ENCODE measurements at places on chromosomes 12 and 14.

DNA sequence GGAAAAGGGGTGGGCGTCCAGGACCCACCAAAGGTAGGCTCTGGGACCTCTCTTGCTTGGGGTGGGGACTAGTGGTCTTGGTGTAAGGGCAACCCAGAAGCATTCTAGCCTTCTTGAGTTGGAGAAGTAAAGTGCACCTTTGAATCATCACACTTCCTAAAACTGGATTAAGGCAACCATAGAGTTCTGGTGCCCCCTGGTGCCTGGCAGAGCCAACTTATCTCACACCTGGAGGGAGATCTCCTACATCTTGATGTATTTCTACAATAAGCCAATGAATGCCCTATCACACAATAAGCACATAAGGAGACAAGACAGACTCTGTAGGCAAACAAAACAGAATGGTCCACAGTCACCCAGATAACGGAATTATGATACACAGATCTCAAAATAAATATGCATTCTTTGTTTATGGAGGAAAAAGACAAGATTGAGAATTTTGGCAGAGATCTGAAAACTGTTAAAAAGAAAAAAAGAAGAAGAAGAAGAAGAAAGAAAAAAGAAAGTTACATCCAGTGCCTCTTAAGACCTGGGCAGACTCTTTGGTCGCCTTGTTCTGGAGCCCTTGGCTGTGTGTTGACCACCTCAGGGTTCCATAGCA, 95.9 kb upstream of the PPP2R5C start:
- DNase-seq, result peak; percentile 62

GRCh38 chr12:83793616-83794015, 1106.9 kb downstream of the TMTC2 start:
- DNase-seq, result no peak

DNA sequence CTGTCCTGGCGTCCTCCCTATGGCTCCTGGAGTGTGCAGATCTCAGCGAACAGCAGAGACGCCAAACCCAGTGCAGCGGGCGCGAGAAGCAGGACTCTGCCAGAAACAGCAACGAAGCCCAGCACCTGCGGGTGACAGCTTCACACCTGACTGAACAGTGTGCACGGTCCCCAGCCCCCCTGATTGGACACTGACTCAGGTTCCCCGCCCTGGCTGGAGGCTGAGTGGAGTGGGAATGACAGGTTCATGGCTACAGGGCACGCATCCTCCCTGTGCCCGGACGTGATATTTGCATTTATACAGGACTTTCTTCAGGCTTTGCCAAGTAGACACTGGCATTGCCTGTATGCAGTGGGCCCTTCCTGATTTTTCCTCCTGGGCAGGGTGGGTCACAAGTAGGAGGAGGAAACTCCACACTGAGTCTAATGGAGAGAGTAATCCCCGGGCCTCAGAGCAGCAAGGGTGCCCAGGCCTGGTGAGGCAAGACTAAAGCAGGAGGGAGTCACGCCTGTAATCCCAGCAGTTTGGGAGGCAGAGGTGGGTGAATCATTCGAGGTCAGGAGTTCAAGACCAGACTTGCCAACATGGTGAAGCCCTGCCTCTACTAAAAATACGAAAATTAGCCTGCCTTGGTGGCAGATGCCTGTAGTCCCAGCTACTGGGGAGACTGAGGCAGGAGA, 71.6 kb downstream of the ASCL4 start:
- DNase-seq, result no peak

DNA sequence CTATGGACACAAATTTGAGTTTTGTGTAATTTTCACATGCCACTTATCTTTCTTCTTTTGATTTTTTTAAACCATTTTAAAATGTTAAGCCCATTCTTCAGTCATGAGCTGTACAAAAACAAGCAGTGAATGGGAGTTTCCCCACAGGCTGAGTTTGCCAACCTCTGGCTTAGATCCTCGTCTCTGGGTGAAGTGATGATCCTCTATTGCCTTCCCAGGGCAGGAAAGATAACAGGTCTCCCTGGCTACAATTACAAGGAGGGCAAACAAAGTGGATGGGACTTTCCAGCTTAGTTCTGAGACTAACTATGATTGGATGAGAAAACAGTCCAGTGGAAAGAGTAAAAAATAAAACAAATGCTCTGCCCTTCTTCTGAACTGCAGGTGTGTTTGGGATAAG, 203.7 kb downstream of the SPTSSA start:
- DNase-seq, result no peak

- DNase-seq, result no peak
Measured at GRCh38 chr14:50718949-50719348, 50.8 kb upstream of the SAV1 start.

DNA sequence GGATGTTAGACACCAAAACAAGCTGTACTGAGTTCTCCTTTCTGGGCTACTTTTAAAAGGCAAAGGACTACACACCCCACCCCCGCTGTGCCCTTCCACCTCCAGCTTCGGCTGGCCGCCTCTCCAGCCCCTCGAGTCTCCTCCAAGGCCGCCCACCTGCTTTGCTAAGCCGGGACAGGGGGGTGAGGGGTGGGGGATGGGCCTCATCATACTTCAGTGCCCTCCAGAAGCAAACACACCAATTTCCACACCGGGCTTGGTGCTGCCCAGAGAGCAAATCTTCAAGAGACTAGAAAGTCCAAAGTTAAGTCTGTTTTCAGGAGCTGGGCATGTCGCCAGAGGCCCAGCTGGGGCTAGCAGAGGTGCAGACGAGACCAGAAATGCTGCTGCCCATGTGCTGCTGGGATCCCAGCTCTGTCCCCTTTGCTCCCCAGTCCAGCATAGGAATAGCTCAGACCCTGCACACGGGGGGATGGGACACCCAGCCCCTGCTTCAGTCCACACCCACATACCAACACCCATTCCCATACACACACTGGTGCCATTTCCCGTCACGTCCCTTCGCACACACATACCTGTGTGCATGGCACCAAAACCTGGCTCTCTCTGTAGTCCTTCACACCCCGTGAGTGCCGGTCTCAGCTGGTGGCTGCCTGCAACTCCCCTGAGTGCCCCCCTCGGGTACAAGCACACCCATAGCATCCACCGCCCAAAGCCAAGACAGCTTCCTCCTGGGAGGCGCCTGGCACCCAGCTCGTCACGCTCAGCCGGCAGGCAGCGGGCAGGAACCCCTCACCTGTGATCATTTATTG, 1.0 kb downstream of the SLC6A12 start:
- no peak for DNase-seq

DNA sequence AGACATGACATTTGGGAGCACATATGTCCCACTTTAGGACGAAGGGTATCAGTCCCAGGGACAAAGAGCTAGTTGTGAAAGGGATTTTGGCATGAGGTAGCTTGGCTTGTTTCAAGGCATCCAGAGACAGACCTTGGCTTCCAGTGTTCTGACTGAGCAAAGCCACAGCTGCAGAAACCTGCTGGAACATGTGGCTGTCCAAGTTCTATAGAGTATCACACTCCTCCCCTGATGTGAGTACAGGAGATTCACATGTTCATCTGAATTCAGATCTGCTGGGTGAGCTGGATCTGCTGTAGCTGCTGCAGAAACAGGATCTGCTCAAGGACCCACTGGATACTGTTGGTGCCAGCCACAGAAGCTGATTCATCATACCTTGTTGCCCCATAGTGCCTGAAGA, 10.1 kb upstream of the C14orf39 start:
- DNase-seq, result no peak

- DNase-seq, result no peak
Measured at GRCh38 chr12:11524446-11524845, 125.0 kb upstream of the ETV6 start.

GRCh38 chr12:45728630-45729232, 775 bp upstream of the ARID2 start:
- DNase-seq, result peak; percentile 98

DNA sequence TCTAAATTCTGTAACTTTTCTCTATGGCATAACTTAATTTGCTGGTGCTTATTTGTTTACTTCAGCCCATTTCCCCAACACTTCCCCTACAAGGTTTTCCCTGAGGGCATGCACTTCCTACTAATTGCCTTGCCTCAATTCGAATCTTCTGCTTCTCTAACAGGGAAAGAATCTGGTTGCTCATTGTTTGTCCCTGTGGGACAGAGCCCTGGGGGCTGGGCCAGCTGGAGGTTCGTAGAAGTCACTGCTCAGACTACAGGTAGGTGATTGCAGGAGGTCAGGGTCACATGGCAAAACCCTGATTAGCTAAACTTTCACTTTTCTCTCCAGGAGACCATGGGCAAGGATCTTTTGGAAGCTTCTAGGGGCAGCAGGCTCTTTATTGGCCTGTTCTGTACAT, 72.0 kb downstream of the ZFC3H1 start:
- peak; percentile 74 for DNase-seq

DNA sequence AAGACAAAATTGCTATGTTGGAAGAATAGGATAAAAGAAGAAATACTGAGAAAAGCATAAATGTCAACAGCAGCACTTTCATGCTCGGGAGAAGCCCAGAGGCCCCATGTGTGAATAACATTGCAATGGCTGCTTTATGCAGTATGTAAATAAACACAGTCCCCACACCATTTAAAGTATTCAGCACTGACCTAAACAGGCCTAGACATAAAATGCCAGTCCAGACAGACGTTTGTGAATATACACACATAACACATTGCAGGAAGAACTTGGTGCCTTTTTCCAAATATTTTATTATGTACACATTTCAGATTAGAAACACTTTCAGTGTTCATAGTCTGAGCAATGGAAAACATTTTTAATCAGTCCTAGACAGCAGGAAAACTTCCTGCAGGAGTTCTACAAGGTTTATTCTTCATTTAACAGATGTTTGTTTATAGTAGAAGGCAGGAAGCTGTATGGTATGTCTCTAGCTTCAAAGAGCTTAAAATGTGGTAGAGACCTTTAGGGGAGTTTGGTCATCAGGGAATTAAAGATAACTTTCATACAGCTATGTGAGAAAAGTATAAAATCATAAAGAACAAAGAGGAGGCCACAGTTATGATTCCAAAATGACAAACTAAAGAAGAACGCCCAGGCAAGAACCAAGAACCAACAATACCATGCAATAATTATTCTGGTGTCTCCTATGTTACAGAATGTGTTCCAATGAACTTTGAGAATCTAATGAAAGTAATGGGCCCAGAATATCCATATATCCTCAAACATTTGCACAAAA, 30.6 kb upstream of the SLC38A2 start:
- DNase-seq, result no peak

GRCh38 chr12:96183734-96184370, 10.3 kb upstream of the ELK3 start:
- DNase-seq, result no peak

DNA sequence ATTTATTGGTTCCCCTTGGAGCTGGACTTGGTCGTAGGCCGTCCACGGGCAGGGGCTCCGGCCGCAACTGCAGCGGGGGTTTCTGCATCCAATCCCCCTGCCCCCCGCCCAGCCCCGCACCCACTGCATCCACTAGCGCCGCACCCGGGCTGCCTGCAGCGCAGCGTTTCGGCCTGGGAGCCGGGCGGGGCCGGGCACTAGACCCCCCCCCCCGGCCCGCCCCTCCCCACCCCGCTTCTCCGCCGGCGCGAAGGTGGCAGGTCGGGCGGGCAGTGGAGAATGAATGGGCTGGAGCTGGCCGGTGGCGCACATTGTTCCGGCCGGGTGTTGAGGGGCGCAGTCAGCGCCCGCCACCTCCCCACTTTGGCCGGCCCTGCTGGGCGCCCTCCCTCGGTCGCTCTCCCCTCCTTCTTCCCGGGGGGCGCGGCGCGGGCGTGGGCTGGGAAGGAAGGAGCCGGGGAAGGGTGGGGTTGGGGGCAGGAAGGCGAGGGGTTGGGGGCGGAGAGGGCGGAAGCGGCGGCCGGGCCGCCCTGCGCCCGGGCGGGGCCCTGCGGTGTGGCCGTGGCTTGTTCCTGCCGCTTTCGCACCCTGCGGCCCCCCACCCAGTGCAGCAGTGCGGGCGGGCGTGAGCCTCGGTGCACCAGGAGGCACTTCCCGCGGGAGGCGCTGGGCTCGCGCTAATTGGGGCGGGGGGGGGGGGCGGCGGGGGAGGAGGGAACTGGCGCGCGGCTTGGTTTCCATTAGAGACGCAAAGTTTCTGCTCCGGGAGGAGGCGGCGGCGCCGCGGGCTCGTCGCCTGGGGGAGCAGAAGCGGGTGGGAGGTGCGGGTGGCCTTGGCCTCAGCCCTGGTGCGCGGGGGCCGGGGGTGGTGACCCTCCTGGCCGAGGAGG, 841 bp downstream of the CALM1 start:
- peak; percentile 53 for DNase-seq

- no peak for DNase-seq
Measured at GRCh38 chr12:70918321-70918720, 2.2 kb downstream of the PTPRR start.

GRCh38 chr12:38588624-38589305, 272.2 kb downstream of the ALG10B start:
- no peak for DNase-seq

- DNase-seq, result no peak
Measured at GRCh38 chr12:127619869-127620734, 646.9 kb upstream of the TMEM132C start.

DNA sequence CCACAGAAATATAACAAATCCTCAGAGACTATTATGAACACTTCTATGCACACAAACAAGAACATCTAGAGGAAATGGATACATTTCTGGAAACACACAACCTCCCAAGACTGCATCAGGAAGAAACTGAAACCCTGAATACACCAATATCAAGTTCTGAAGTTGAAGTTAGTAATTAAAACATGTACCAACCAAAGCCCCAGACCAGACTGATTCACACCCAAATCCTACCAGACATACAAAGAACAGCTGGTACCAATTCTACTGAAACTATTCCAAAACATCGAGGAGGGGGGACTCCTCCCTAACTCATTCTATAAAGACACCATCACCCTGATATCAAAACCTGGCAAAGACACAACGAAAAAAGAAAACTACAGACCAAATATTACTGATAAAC, 114.7 kb upstream of the CCDC175 start:
- DNase-seq, result no peak

- no peak for DNase-seq
Measured at GRCh38 chr12:52810554-52810953, 3.4 kb downstream of the KRT4 start.

- no peak for DNase-seq
Measured at GRCh38 chr12:58481811-58482210, 438.5 kb downstream of the LRIG3 start.

DNA sequence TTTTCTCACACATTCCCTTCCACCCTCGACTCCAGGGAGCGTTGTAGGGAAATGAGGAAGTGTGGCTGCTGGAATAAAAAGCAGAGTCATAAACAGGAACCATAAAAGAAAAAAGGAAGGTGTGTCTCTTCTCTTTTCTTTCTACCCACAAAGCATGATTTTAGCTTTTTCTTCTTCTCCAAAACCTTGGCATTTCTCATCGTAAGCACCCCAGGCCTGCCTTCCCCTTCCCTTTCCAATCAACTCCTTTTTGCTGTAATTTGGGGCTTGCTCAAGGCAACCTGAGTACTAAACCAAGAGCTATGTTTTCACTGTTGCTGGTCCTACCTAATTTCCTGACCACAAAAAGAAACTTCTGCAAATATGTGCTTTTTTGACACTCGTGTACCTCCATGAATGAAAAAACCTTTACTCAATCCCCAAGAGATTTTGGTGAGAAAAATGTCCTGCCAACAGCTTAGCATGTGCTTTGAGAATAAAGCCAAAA, 9.2 kb downstream of the PLBD1 start:
- no peak for DNase-seq

- DNase-seq, result no peak
Measured at GRCh38 chr12:64779354-64779974, 20.3 kb upstream of the GNS start.

DNA sequence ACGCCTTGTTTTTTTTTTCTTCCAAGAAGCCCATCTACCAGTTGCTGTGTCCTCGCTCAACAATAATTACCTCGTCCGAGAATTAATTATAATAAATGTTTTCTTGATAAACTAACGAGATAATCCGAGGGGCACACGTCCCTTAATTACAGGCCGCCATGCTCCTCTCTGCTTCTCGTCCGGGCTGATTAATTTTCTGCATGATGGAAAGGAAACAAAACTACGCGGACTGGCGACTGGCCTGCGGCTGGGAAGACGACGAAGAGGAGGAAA, 2.2 kb downstream of the OTX2 start:
- DNase-seq, result no peak
